ENCODE measurements at places on chromosomes 11 and 22.

DNA sequence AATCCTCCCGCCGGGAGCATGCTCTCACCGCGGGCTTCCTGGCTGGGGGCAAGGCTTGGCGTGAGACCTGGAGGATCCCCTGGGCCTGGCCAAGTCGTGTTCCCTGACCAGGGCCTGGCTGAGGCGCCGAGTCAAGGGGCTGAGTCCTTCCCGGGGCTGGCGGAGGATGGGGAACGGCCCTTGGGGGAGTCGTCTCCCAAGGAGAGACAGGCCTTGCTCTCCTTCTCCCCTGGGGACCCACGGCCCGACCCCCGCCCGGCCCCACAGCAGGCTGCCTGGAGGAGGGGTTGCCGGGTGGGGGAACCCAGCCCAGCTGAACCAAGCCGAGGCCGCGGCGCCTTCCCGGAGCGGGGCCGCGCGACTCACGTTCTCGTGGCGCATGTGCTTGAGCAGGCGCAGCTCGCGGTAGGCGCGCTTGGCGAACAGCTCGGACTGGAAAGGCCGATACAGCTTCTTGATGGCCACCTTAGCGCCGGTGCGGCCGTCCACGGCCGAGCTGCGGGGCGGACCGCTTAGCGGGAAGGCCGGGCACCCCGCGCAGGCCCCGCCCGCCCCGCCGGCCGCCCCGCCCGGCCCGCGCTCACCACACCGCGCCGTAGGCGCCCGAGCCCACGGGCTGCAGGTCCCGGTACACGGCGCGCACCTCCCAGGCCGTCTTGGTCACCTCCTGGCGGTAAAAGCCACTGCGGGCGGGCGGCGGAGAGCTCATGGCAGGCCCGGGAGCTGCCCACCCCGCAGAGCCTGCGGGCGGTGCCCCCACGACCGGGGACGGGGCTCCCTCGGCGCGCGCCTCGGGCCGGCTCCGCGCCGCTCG, 475 bp downstream of the MAPK12 start:
- no peak for DNase-seq

DNA sequence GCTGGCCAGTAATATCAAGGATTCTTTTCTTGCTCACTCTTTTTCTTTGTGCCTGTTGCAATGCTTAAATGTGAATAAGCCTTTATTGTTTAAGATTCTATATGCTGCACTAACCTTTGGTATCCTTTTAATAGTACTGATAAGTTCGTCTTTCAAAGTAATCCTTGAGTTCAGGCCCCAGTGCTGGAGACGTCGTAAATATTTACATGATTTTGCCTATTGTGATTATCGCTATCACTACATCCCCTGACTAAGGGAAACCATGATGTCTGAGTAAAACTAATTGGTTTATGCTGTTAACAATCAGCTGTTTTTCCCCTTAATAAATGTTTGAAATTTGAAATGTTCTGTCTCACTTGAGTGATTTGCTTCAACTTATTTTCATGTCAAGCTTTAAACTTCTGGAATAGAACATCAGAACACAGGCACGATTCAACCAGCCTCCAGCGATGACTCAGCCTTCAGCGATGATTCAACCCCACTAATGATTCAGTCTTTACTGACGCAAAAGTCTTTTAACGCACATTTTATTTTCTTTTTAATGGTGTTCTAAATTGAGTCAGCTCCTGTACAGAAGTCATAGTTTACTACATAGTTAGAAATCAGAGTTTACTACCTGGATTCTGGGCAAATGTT, 3.9 kb downstream of the HTATIP2 start:
- no peak for DNase-seq

DNA sequence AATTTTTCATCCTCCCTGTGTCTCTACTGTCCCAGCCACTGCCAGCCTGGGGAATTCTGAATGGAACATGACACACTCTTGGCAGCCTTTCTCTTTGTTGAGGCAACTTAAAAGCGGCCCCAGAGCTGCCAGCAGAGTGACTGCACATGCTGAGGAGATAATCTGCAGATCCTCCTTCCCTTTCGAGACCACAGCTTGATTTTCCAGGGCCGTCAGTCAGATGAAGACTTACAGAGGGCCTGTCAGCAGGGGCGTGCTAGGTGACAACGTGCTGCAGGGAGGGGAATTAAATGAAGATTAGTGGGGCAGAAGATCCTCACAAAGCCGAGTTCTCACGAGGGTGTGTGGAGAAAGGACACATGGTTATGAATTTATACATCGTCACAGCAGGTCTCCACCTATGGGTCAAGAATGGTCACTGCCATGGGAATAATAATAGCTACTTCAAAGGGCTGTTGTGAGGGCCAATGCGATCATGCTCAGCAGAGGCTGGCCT, 193.5 kb upstream of the PITPNB start:
- peak; percentile 27 for DNase-seq

DNA sequence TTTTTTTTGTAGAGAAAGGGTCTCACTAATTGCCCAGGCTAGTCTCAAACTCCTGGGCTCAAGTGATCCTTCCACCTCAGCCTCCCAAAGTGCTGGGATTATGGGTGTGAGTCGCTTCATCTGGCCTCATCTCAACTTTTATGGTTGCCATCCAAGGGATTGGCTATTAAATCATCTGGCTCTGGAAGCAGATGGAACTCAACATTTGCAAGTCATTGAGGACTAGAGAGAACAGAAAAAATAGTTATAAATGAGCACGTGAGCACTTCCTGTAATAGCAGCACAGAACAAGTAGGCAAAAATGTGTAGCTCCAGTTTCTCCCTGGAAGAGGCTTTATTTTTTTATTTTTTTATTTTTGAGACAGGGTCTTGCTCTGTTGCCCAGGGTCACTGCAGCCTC, 22.3 kb upstream of the PATL1 start:
- no peak for DNase-seq

DNA sequence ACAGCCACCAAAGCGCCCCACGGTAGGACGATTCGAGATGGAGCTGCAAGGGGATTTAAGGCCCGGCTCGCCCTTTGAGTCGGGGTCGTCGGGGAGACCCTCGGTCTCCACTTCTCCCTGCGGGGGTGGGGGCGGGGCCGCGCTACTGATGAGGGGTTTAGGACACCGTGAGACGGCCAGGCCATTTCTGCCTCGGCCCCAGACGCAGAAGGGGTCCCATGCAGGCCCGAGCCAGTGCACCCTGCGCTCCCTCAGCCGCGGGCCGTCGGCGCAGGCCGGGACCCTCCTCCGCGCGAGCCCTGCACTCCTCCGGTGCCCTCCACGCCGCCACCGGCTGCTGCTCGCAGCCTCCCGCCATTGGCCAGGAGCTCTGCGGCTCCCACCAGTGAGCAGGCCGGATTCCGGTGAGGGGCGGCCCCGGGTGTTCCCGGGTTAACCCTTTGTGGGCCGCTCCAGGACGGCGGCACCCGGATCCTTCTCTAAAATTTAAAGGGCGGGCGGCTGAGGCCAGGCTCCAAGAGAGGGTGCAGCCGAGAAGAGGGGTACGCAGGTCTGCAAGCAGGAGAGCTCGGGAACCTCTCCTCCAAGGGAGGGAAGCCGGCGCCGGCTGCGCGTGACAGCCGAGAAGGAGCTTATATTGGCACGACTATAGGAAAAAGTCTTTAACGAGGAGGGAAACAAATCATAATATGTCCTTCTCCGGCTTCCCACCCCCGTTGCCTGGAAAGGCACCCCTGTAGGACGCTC, 18.0 kb downstream of the CREB3L1 start:
- peak; percentile 72 for DNase-seq

- DNase-seq = no peak
Measured at GRCh38 chr22:36743591-36744412, 32.1 kb downstream of the IFT27 start.

DNA sequence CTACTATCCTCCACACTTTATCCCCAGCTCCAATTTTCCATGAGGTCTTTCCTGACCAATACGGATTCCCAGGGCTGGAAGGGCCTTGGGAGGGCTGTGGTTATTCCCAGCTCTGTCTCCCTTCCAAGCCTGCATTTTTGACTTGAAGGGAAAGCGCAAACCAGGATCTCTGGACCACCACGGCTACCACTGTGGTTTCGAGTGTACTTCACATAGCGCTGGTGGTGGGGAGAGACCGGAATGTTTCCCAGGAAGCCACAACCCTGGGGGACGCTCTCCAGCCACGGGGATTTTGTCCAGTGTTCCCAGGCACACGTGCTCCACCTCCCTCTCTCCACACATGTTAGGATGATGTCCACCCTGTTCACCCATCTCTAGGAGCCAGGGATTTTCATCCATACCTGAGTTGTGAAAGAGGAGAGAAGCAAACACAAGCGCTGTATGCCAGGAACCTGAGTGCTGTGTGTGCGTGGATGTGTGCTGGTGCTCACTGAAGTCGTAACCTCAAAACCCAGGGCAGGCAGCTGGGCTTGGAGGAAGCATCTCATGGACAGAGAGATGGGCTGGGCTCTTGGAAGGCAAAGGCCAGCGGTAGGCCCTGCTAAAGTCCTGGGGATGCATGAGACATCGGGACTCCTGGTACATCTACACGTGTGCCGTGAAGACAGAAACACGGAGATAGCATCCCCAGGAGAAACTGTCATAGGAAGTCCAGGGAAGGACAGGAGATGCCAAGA, 1.3 kb upstream of the NPTXR start:
- DNase-seq = no peak

DNA sequence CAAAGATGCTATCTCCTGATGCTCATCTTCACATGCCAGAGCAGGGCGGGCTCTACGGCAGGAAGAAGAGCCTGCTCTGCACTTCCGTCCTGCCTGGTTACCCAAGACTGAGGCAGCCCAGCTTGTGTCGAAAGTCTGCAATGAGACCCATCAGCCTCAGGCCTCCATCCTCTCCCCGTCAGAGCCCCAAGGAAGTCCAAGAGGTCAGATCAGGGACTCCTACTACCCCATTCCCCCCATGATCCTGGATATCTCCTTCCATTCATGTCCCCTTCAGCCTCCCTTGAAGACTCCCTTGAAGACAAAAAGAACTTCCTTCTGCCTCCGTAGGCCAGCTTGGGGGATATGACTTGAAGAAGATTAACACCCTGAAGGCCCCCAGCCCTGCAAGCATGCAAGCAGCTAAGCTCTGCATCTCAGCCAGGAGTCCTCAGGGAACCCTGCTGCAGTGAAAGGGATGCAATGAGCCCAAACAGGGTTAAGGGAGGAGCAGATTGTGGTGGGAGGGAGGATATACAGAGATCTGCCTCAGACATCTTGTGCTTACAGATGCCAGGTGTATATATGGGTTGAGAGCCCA, 85.6 kb downstream of the TRIM29 start:
- no peak for DNase-seq

GRCh38 chr11:60927600-60927999, 3.3 kb downstream of the TMEM132A start:
- DNase-seq = no peak

GRCh38 chr11:97048481-97048880, 658.7 kb downstream of the JRKL start:
- DNase-seq = no peak

- no peak for DNase-seq
Measured at GRCh38 chr11:128195756-128196155, 391.6 kb downstream of the ETS1 start.

DNA sequence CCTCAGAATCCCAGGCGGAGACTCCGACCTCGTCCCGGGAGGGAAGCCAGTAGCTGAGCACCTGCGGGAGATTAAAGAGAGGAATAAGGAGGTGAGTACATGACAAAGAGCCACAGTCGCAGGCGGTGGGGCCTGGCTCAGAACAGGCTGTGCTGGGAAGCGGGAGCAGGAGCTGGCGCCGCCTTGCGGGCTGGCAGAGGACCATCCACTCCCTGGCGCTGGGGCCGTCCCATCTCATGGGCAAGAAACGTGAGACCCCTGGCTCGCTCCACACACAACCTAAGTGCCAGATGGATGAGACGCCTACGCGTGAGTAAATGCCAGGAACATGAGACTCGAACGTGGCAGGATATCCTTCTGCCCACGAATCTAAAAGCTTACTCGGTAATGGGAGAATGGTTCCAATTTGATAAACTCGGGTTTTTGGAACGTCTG, 6.3 kb downstream of the CEND1 start:
- DNase-seq = peak; percentile 11

DNA sequence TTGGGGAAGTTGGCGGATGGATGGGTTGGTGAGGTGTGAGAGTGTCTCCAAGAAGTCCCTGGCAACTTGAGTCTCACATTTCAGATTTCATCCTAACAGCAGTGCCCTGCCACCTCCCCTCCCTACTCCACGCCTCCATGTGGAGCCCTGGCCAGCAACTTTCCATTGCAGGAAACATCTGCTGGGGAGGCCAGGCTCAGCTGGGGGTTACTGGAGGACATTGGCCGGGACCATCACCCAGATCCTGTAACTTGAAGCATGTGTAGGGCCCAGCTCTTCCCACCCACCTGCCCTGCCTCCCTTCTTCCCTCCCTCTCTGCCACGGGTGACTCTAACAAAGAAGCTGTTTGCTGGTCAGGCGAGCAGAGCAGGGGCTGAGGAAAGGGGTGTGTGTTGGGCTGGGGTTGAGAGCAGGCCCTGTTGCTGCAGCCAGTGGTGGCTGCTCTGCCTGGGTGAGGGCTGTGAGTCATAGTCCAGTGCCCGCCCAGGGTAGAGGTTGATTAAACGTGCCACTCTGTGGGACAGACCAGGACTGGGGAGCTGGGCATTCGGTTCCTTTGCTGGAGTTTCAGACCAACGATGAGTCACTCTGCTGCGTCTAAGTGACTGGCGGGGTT, 64.0 kb downstream of the SCN3B start:
- peak; percentile 3 for DNase-seq

DNA sequence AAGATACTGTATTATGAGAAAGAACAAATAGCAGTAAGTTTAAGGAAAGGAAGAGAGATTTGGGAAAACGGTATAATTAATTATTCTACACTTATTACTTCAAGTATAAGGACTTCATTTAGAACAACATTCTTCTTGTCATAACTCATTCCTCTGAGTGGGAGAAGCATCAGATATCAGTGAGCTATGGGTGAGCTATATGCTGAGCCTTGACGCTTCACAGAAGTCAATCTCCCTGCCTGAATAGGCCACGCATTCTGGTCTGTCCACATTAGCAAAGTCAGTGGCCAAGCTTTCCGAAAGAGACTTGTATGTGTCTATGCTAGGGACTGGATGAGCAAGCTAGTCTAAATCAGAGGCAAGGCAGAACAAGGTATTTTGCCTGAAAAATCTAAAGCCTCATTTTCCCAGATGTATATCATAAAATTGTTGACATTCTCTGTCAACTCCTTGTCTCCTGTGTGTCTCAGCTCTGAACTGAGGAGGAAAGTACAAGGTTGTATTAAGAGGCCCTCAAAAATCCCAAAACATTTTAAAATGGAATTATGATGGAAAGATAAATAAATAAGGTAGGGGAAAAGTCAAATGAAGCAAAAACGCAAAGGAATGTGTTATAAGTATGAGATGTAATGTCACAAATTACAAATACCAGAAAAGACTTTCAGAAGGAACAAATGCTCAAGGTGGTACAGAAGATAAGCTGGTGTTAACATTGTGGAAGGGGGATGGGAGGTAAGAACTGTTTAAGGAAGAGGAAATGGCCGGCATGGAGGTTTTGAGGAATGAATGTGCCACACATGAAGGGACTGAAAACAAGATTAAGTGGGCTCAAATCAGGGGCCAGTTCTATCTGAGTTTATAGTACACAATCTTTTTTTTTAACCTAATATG, 1.4 kb downstream of the OR52N2 start:
- DNase-seq = no peak

- no peak for DNase-seq
Measured at GRCh38 chr11:72824811-72825505, 10.7 kb downstream of the ATG16L2 start.

- DNase-seq = no peak
Measured at GRCh38 chr22:25172153-25172552, 27.5 kb upstream of the CRYBB3 start.

- DNase-seq = no peak
Measured at GRCh38 chr22:39685336-39686177, 115.0 kb downstream of the CACNA1I start.
